Fibroblast of the aortic adventitia (primary cell): ENCODE measurements at places on chromosomes 4 and X.

- peak; percentile 12 for DNase-seq
These were observed 1658.0 kb downstream of the STIM2 start for GRCh38 chr4:28518561-28519165.

- no peak for DNase-seq
These were observed 51.6 kb downstream of the GLRB start for GRCh38 chr4:157127571-157127970.

DNA sequence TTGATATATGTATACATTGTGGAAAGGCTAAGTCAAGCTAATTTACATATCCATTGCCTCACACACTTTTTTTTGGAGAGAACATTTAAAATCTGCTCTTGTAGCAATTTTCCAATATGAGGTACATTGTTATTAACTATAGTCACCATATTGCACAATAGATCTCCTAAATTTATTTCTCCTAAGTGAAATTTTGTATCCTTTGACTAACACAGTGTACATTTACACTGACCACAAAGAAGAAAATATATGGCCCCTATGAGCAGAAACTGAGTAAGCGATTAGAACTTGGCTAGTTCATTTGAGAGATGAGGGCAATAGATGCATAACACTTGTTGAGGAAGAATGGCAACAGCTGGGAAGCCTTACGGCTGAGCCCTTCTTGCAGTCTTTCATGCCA lies 20.3 kb upstream of the GUCY1B1 start:
- DNase-seq: peak; percentile 18

DNA sequence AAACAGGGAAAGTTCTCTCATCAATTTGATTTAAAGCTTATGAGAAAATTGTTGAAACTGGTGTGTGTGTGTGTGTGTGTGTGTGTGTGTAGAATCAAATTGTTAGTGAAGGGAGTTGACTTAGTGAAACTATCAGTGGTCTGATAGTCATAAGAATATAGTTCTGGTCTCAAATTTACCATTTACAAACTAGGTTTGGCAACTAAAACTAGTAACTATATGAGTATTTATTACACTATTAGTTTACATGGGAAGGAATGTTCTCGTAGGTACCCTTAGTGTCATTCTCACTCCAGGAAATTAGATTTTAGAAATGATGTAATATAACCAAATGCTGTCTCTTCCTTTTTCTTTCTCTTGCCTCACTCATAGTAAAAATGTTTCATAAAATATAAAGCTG lies 11.9 kb downstream of the SULT1E1 start:
- DNase-seq: no peak

- no peak for DNase-seq
These were observed 128.1 kb downstream of the LAS1L start for GRCh38 chrX:65406532-65406931.

GRCh38 chr4:187332141-187332540 lies 608.5 kb upstream of the FAT1 start:
- DNase-seq: no peak

DNA sequence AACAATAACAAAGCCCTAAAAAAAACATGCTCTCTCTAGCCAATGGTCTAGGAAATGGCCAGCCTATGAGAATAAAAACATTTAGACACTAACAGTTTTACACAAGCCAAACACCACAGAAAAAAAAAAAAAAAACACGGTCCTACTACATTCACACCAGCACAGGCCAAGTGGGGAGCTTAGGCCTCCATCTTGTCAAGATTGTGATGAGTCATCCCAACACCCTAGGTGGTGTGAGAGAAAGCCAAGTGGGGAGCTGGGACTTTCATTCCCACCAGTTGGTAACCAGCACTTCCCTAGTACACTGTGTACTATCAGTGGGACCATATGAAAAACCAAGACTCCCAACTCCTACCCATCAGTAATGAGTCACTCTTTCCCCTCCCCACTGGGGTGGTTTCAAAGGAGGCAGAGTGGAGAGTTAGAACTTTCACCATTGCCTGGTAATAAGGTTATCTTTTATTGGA lies 95.6 kb downstream of the ADAMTS3 start:
- DNase-seq: no peak

DNA sequence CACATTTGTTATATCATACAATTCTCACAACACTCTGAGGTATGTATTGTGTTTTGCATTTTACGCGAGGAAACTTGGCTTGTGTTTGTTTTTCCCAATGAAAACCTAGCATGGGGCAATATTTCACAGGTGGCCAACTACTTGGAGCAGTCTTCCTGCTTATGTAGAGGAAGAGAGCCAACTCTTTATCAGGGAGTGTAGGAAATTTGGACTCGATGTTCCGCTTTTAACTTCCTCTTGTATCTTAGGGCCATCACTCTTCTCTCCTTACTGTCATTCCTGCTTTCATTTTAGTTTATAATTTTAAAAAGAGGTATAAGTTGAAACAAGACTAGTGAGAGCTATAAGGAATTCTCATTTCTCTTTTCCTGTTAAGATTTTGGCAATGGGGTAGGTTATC lies 107.7 kb upstream of the RPS6KA3 start:
- no peak for DNase-seq

DNA sequence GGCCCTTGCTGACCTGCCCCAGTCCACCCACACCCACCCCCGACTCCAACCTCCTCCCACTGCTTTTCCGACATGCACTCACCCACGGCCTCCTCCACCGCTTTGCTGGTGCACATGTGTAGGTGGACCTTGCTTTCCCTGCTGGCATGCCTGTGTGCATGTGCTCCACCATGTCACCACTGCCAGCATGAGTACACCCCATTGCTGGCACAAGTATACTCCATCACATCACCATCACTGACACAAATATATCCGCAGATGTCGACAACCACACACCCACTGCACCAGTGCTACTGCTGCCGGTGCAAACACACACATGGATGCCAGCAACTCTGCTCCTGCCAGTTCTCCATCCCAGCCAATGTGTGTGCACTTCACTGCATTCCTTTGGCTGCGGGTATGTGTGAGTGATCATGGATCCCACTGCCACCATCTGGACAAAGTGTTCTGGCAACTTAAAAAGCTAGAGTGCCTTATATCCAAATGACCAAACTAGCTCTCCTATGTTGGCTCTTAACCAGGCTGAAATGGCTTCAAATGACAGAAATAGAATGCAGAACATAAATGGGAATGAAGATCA lies 1072.3 kb downstream of the RAPGEF2 start:
- no peak for DNase-seq

GRCh38 chrX:18674417-18674787 lies 2.5 kb upstream of the RS1 start:
- DNase-seq: no peak

DNA sequence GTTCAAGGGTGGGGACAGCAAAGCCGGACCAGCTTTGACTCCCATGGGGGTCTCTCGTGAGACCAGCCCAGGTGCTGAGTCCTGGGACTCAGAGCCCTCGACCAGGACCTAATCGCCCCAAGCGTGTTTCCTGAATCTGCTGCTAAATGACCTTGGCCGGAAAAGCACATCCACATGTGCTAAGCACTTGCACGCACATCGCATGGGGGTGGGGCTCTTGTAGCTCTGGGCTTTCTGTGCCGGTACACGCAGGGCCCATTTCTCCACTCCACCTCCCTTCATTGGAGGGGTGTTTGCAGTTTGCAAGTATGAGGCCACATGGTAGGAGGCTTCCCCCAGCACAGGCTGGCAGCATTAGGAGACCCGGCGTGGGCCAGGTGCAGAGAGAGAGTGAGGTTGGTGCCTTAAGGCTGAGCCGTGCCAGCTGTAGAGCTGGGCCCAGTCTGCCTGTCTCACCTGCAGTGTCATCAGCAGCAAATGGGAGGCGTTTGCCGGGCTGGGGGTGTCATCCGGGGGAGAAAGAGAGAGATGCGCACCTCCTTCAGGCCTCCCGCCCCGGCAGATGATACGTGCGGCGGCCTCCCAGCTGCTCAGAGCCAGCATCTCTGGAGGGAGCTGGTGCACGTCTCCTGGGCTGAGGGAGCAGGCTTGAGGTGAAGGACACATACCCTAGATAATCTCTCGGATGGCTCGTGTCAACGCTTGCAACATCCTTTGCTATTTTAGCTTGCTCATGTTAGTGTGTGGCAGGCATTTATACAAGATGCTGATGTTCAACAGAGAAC lies 45.2 kb upstream of the CLCN4 start:
- DNase-seq: no peak

- no peak for DNase-seq
These were observed 16.9 kb upstream of the PHEX start for GRCh38 chrX:22015139-22015750.

DNA sequence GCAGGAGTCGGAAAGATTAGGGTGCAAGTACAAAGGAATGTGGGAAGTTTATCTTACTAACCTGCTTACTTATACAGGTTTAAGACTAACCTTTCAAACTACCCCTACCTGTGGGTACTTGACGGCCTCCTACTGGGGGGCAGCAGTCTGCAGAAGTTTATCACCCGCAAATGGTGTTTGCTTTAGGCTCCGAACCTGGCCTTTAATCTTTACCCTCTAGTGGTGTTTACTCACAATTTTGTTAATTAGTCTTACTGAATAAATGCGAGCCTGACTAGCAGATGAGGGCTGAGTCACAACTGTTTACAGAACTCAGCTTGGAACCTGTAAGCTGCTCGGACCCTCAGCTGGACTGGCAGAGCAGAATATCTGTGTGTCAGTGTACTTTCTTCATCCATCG lies 204.2 kb upstream of the GPRIN3 start:
- no peak for DNase-seq

DNA sequence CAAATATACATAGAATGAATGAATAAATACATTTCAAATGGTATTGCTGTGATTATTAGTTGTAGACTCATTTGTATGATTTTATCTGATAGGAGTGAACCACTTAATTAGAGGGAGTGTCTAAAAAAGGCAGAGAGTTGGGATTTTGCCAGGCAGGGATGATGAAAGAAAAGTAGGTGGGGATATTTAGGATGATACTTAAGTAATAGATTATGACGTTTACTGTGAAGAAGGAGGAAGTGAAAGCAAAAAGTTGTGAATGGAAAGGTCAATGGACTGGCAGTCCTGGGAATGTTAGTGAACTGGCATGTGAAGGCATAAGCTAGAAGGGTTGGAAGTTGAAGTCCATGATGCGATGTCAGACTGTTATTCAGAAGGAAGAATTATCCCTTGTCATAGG lies 917.1 kb downstream of the RAPGEF2 start:
- no peak for DNase-seq

GRCh38 chr4:54497947-54498346 lies 159.8 kb upstream of the KIT start:
- no peak for DNase-seq

- no peak for DNase-seq
These were observed 1037.9 kb upstream of the AGA start for GRCh38 chr4:178480105-178480504.

GRCh38 chr4:174592985-174593335 lies 70.7 kb upstream of the HPGD start:
- peak; percentile 64 for DNase-seq

DNA sequence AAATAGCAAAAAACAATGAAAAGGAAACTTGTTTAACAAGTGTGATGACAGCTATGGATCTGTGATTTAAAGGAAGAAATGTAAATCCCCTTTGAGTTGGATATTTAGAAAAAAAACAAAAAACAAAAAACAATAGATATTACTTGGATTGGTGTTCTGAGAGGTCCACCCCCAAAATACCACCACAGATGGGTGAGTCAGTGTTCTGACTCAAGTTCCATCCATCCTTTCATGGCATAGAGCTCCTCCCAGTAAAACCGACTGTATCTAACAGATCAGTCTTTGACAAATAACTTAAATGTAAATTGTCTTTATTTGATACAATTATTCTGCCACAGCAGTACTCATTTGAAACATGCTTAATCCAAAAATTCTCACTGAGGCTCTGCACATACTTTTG lies 27.4 kb downstream of the TMPRSS11B start:
- no peak for DNase-seq

- peak; percentile 40 for DNase-seq
These were observed 294.5 kb downstream of the PDGFC start for GRCh38 chr4:156677131-156677531.

DNA sequence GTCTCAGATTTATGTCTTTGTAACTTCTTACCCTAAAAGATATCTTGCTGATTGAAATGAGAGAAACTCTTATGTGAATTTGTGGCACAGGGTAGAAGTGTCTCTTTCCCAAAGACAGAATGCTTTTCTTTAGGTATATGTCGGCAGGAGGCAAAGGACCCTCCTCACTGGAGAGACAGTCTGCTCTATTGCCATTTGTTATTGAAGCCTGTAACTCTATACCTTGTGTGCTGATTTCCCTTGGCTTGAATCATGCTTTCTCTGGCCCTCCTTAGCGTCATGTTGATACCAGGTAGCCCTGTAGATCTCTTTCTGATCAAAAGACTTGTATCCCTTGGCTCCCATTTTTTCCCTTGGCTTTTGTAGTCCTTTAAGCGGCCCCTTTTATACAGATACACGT lies 284.3 kb downstream of the CXXC4 start:
- DNase-seq: no peak
